ENCODE measurements at places on chromosomes 12 and 14.

DNA sequence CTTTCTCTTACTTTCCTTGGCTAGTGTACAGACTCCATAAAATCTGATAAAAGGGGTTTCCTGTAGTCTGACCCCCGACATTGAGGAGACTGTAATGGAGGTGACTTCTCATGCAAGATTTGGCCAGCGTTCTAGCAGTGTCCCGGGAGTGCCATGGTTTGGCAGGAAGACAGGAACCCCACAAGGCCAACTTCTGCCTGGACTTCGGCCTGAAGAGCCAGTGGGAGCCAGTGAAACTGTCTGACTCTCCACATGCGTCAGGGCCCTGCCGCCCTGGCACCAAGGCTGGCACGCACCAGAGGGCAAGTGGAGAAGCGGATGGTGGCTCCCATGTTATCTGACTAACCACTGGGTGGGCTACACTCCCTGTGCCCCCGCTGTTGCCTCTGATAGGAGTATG, 70.5 kb downstream of the TMEM260 start:
- DNase-seq = no peak

DNA sequence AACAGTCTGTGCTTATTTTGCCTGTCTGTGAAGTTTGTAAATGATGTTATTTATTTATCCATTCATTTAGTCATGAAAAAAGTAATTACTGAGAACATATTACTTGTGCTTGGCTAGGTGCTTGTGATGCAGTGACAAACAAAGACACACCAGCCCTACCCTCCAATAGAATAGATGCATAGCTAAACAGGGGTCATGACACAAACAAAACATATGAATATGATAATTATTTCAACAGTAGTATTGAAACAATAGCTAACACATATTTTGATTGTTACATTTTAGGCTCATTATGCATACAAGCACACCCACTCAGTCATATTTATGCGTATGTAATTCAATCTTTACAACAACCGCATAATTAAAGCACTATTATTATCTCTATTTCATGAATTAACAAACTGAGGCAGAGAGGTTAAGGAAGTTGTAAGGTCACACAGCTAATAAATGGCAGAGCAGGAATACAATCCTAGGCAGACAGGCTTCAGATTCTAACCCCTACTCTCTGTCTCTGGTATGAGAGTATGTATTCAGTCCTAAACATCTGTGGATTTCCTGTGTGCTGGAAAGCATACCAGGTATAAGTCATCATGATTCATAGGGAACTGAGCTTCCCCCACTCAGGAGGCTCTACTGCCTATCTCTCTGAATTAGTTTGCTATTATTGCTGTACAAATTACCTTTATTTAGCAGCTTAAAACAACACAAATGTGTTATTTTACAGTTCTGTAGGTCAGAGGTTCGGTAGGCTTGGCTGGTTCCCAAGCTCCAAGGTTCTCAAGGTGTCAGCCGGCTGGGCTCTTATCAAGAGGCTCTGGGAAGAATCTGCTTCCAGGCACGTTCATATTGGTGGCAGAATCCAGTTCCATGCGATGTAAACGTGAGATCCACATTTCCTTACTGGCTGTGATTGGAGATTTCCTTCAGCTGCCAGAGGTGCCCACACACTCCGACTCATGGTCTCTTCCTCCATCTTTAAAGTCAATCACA, 509.4 kb downstream of the GALC start:
- DNase-seq = no peak

- DNase-seq = peak; percentile 50
Observed at GRCh38 chr14:34098045-34098984, 147.4 kb upstream of the EGLN3 start.

- DNase-seq = no peak
Observed at GRCh38 chr12:60419986-60420385, 824.2 kb downstream of the SLC16A7 start.

DNA sequence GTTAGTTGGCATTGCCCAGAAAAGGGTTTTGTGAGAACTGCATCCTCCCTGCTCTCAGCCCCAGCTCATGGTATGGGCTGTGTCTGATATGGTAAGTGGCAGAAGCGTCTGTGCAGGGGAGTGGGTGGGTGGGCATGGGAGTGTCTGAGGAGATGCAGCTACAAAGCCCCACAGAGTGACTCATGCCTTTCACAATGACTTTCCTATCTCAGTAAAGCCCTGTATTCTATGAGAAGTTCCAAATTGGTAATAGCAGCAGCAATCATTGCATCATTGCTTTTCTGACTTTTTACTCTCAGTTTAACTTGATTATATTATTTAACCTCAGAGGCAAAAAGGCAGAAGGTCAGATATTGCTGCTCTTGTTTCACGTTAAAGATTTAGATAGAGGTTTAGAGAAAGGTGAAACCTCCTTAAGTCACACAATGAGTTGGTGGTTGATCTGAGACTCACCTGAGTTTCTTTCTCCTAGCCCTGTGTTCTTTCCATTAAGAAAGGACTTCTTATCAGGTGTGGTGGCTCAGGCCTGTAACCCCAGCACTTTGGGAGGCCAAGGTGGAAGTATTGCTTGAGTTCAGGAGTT, 171.7 kb downstream of the SLC5A8 start:
- DNase-seq = no peak

GRCh38 chr14:57403521-57403864, 13.1 kb downstream of the NAA30 start:
- DNase-seq = no peak

DNA sequence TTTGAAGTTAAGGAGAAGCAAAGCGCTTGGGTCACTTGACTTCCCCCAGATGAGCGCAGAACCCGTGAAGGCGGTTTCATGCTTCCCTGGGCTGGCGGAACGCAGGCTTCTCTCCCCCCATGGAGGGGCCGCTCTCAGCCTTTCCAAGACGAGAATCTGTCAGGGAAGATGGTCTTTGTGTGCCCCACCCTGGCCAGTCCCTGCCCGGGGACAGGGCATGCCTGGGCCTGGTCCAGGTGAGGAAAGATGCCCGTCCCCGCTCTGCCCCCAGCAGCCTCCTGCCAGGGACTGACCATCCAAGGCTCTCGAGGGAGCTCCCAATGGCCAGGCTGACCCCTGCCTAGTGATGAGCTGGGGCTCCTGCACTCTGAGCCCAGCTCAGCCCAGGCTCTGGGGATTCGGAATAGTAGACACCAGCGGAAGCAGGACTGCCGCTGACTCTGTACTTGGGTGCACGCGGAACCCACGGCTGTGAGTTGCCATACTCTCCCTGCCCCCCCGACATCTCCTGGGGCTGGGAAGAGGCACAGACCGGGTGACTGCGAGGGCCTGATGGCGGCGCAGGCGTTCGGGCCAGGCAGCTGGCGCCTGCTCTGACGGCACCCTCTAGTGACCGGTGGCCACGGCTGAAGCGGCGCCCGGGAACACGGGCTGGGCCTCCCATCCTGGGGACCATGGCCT, 142.2 kb upstream of the FKBP4 start:
- DNase-seq = no peak

DNA sequence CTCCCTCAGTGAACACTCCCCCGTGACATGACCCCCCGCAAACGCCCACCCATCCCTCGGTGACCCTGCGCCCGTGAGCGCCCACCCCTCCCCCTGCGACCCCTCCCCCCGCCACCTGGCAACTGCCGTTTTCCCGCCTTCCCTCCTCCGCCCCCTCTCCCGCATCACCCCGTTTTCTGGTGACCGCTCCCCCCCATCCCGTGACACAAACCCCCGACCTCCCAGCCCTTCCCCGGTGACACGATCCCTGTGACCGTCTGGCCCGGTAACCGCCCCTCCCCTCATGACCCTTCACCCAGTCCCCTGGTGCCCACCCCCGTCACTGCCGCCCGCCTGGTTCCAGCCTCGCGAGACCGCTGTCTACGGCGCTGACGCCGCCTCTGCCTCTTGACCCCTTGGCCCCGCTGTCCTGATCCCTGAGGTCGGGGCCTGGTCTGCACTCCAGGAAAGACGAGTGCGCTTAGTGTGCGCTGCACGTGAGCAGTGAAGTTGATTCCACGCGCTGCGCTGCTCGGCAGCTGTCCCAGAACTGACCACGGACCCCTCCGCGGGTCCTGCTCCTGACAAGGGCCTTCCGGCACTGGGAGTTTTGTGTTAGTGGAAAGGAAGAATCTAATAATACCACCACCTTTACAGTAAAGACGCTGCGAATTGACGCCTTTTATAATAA, 59.4 kb downstream of the DDX51 start:
- no peak for DNase-seq

DNA sequence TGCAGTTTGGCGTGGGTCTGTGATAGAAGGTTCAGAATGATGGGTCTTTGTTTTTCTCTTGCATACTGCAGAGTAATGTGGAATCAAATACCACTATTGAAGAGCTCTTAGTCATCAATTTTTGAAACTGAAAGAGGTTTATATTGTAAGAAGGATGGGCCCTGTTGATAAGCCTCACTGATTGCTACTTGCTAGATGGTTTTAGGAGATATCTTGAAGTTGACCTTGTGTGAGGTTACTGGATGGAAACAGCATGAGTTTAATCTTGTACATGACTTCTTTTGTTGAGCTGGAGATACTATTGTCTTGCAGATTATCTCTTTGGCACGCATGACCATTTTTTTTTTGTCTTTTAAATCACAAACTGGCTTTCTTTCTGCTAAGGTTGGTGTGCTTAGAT, 13.8 kb downstream of the BICD1 start:
- no peak for DNase-seq

- DNase-seq = no peak
Observed at GRCh38 chr12:91406920-91407341, 224.3 kb upstream of the DCN start.

DNA sequence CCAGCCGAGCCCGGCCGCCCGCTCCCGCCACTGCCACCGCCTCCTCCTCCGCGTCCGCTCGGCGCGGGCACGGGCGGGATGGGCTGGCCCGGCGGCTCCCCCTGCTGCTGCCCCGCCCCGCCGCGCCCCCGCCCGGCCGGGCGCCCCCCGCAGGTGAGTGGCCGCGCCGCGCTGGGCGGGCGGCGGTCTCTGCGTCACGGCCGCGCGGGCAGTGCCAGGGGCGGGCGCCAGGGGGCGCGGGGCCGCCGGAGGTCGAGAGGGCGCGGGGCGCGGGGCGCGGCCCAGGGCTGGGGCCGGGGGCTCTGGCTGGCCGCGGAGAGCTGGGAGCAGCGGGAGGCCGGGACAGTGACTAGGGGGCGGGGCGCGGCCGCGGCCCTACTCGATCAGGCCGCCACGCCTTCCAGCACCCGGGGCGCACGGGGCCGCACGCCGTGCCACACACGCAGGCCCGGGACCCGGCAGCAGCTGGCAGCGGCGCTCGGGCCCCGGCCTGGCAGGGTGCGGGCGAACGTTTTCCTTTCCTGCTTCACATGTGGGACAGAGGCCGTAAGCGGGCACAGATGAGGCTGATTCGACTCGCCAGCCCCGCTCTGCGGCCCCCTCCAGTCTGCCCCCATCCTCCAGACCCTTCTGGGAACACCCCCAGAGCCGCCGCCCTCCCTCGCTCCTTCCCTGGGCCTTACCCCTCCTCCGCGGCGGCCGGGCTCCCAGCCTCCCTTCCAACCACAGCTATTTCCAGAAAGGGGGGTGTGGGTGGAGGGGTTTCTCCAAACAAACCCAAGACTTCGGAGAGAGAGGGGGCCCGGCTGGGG, 2.4 kb upstream of the TNS2 start:
- DNase-seq = peak; percentile 77

GRCh38 chr12:120999191-121000120, 16.8 kb downstream of the C12orf43 start:
- DNase-seq = no peak

- no peak for DNase-seq
Observed at GRCh38 chr14:58862416-58863160, 224.8 kb downstream of the DACT1 start.

DNA sequence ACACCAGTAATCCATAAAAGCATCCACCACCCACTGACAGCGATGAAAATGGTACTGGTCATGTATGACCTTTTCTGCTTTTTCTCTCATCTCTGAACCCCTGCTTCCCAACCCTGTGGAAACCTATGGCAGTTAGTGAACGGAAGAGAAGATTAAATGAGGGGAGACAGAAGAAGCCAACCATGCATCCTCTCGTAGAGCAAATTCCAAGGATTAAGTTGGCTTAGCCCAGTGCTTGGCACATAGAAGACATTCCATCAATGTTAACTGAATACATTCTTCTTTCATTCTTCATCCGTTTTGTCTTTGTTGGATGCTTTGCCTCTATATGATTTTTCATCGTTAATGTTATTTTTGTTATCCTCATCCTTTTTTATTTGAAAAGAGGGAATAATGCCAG, 339.7 kb upstream of the FLRT2 start:
- no peak for DNase-seq

GRCh38 chr14:95075789-95076188, 81.5 kb downstream of the DICER1 start:
- DNase-seq = no peak

DNA sequence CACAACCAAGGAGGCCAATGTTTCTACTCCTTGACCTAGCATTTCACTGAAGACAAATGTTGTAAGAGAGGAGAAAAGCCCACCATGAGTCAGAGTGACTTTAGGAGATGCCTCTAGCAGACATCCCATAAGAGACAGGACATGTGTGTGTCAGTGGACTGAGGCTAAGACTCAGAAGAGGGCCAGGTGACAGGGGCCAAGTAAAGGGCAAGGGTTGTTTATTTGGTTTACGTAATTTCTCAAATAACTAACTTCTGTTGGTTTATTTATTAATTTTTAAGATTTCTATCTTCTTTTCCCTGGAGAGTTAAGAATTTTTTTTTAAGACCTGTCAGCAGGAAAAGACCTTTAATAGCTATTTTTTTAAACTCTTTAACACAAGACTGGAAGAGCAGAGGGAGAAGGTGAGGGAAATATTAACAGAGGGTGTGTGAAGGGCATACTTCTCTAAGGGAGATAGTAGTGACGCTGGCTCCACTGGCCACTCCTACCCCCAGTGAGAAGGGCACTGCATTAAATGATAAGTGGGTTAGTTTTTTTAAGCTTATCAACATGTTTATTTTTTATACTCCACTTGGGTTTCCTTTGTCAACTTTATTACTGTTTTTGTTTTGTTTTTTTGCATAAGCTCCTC, 3.4 kb downstream of the PNP start:
- no peak for DNase-seq

DNA sequence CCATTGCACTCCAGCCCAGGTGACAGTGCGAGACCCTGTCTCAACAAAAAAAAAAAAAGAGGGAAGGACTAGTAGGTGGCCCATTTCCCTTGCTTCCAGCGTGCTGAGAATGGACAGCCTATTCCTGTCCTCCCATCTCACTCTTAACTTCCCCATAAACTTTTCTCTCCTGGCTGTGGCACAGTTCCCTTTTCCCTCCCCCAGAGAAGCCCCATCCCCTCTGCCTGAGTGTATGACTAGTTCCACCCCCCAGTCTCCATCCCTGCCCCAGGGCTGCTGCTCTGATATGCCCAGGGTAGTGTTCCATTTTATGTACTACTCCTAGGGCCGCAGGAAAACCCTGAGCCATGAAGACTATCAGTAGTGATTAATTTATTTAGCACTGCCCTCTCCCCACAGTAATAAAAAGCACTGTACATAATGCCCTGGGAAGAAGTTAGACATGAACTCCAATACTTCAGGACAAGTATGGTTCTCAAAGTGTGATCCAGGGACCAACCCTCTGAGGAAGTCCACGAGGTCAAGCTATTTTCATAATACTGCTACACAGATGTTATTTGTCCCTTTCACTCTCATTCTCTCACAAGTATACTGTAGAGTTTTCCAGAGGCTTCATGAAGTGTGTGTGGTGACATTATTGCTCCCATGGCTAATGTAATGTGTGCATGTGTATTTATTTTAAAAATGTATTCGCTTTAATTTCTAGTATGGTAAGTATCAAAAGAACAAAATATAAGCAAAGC, 11.5 kb upstream of the CHD4 start:
- no peak for DNase-seq
